ENCODE measurements at places on chromosomes 6 and 20. TPM values are rescaled to one million over a fixed set of nuclear protein-coding genes. Genes with fewer than 3 reads are reported as not detected.

ECT2L gene
- 0.37 TPM for total RNA-seq

COL11A2 gene
- total RNA-seq, result 1.9 TPM

MACROD2 gene
- total RNA-seq, result 3.5 TPM

HSPA1L gene
- total RNA-seq, result 2.0 TPM

THBD gene
- total RNA-seq, result 13.1 TPM

SLC22A16 gene
- not detected for total RNA-seq

CPXM1 gene
- 1.7 TPM for total RNA-seq

AK9 gene
- 11.7 TPM for total RNA-seq

FBXO30 gene
- 14.4 TPM for total RNA-seq

RPN2 gene
- 84.7 TPM for total RNA-seq

DNA sequence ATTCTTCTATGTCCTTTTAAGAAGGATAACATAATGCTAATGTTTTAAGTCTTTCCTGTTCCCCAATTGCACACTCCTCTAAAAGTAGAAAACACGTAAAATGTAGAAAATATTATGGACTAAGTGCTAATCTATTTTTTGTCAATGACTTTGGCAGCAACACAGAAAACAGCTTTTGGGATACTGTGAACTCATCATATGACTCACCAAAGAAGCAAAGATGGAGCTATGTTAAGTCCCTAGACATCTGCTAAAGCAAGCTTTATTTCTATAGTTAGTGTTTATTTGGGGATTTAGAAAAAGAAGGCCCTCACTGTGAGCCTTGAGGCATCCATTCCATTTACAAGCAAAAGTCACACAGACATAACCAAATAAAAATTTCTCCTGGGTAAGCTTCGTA is 23.0 kb downstream of the OPN5 start:
- DNase-seq, result no peak

DNA sequence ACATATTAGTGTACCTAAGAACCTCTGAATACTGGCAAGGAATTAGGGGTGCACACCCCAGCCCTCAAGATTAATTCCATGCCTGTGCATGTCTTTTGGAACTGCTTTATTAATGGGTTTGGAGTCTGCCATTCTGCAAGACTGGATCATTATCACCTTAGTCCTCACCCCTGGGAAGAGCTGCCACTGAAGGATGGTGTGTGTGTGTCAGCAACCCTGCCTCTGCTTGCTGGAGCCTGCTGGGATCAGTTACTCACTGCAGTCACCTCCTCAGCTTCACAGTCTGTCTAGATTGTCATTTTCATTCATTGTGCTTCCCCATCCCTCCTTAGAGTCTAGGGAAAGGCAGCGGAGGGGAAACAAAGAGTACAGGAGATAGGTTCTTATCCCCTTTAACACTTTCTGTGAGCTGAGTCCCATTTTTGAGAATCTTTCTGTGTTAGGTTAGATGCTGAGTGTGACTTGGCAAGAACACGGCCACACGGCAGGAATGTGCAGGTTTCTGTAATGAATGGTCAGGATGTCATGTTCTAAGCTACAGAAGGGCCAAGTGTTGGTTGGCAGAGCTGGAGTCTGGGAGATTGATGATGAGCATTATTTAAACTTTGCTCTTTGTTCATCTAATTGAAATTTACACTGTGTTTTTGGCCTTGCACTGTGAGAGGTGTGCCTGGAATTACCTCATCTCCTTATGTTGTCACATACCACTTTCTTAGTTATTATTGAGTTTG is 21.1 kb downstream of the GHRH start:
- no peak for DNase-seq

- no peak for DNase-seq
These were observed 17.3 kb downstream of the BPHL start for GRCh38 chr6:3135668-3136291.

- DNase-seq, result no peak
These were observed 316.0 kb upstream of the IRAK1BP1 start for GRCh38 chr6:78551361-78551760.

- no peak for DNase-seq
These were observed 505.3 kb downstream of the MMUT start for GRCh38 chr6:48957781-48958180.

DNA sequence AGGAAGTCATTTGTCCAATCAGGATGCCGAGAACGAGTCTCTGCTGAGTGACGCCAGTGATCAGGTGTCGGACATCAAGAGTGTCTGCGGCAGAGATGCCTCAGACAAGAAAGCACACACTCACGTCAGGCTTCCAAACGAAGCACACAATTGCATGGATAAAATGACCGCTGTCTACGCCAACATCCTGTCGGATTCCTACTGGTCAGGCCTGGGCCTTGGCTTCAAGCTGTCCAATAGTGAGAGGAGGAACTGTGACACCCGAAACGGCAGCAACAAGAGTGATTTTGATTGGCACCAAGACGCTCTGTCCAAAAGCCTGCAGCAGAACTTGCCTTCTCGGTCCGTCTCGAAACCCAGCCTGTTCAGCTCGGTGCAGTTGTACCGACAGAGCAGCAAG is 281.5 kb downstream of the TSHZ2 start:
- no peak for DNase-seq

DNA sequence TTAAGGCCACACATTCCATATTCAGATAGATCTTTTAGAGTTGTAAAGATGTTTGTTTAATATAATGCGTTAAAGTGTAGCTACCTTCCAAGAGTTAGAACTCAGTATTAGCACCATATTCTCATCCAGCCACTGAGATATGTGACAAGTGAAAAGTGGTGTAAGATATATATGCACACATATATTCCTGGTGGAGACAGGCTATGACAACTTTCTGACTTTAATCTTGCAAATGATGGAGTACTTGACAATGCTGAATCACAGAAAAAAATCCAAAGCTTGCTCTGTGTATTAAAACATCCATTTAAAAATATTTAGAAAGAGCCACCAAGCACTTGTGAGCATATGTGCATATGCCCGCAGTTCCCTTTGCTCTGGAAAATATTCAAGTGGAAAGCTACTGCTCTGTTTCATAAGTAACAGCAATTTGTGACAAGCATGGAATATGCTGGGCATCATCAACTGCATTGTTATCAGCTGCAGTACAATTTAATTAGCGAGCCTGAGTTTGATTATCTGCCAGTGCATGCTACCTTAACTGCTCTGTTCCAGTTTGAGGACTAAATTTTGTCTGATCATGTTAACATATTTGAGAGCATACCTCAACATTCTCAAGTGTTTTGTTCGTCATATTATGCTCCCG is 64.8 kb downstream of the VIP start:
- DNase-seq, result no peak

DNA sequence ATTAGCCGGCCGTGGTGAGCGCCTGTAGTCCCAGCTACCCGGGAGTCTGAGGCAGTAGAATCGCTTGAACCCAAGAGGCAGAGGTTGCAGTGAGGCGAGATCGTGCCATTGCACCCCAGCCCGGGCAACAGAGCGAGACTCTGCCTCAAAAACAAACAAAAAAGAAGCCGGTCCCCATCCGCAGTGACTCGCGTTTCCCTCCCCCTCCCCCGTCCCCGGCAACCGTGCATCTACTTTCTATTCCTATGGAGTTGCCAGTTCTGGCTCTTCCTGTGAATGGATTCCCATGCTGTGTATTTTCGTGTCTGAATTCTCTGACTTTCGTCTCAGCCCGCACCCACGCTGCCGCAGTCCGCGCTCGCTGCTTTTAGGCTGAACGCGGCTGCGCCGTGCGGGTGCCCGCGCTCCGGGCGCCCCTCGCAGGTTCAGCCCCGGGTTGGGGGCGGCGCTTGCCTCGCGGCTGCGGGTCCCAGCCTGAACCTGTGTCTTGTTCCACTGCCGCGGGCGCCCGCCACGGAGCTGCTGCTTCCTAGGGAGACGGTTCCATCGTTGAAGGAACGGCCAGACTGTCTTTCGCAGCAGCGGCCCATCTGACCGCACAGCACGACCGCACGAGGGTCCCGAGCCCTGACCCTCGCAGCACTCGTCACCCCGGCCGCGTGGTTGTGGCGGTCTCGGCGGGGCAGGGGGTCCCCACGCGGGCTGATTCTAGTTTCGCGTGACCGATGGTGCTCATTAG is 1.1 kb upstream of the MRGBP start:
- DNase-seq, result peak; percentile 72

DNA sequence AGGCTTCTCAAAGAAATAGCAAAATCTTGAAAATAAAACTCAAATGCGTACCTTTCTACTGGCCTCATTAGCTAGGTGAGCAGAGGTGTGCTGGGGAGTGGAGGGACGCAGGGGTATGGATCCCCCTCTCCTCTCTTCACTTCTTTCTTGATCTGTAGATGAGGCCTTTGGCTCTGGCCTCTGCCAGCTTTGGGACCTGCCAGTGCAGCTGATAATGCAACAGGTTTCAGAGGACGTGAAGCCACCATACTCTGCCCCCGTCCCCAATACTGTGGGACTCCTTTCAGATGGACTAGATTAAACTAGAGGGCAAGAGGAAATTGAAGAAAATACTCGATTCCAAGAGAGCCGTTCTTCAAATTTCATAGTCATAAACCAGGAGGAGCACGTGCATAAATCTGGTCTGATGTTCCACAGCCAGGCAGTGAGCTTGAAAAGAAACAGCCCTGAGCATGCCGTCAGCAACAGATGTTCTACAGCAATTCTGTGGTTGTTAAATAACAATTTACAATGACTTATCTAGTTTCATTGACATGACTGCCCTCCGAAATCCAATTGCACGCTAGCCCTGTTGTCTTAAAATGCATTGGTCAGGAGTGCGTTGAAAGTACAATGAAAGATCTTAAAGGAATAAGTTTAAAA is 245.3 kb upstream of the FOXQ1 start:
- no peak for DNase-seq

GRCh38 chr6:25717866-25718740 is 36.4 kb upstream of the SLC17A4 start:
- DNase-seq, result no peak

- no peak for DNase-seq
These were observed 99.7 kb upstream of the RALGAPA2 start for GRCh38 chr20:20812136-20812535.

- DNase-seq, result peak; percentile 35
These were observed 52.0 kb upstream of the DACT2 start for GRCh38 chr6:168371618-168371980.

DNA sequence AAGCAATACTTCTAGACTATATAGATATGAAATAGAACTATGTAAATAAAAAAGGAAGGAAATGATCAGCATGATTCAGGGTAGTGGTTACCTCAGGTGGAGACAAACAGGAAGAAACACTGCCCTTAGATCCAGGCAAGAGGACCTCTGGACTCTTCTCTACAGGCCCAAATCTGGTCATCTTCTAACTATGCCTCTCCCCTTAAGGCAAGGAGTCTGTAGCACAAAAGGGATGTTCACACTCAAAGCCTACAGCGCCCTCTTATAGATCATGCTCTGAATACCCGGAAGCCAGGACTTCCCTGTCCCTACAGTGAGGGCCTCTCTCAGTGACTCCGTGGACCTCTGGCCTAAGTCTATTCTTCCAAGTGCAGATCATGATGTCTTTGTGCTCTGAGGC is 30.4 kb upstream of the HIVEP2 start:
- no peak for DNase-seq

GRCh38 chr20:47711046-47711752 is 74.1 kb downstream of the SULF2 start:
- no peak for DNase-seq

DNA sequence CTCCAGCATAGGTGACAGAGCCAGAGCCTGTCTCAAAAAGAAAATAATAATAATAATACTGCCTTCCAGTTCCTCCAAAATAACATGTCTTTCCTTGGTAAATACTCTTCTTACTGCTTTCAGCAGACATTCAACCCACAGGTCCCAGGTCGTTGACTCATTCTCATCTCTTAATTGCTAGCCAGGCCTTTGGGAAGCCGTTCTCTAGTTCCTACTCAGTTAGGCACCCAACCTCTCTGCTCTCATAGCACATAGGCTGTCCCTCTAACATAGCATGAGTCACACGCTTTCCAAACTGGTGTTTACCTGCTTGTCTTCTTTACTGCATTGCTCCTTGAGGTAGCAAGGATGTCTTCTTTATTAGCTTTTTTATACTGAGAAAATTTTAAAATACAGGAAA is 98.8 kb downstream of the LAMA2 start:
- DNase-seq, result no peak

DNA sequence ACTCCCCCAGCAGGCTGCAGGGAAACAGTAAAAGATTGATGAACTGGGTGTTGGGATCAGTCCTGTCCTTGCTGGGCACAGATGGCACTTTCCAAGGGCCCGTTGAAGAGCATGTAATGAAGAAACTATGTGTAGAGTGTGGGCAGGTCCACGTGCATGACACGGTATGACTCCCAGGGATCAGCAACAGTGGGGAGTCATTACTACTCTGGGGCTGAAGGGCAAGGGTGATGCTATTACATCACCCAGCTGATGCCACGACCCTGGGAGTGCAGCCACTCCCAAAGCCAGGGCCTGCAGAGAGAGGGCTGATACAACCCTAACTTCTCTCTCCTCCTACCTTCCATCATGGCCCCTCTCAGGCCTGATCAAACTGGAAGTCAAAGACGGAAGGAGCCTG is 20.1 kb downstream of the KCNK17 start:
- DNase-seq, result no peak

DNA sequence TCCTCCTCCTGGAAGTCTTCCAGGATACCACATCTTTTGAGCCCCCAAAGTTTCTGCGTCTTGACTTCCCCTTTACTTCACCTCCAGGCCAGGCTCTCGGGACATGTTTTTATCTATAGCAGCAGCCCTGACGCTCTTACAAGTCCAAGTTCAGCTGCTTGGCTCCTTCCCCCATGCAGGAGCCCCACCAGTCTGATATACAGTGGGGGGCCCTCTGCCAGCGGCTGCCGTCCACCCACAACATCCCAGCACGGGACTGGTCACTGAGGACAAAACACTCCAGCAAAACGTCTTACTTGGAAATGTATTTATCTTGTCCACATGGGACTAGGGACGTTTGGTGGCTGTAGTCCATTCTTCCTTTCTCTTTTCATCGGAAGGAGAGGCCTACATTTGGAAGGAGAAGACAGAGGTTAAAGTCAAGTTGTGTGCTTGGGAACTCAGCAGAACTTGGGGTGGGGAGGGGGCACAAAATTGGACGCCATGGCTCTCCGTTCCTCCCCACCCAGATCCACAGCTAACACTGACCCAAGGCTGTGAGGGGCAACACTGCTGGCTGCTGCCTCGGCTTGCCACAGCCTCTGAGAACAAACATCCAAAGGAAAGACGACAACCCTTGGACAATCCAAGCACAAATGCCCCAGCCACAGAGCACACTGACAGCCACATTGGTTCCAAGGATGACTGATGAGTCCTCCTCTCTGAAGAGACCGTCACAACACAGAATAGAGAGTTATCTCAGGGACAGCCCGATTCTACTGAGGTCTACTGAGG is 79.2 kb downstream of the PRND start:
- DNase-seq, result no peak

DNA sequence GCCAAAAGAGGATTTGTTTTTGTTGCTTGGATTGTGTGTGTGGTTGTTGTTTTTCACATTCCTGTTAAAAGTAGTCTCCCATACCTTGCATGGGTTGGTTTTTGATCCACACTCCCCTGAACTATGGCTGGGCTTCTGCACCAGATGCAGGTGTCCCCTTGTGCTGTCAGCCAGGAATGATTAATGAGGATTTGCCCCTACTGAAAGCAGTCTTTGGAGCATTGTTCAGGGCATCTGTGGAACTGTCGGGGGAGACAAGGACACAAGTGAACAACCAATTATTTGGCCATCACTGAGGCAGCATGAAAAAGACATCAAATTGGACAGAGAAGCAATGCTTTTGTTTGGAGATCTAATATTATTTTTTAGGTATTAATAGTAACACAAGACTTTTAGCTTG is 373.2 kb upstream of the MMS22L start:
- DNase-seq, result no peak

GRCh38 chr6:137370871-137371633 is 123.1 kb downstream of the OLIG3 start:
- DNase-seq, result no peak

- DNase-seq, result no peak
These were observed 54.9 kb upstream of the TRAF3IP2 start for GRCh38 chr6:111660531-111660930.
